ENCODE measurements at places on chromosomes 7 and 10.

GRCh38 chr10:13400196-13400965 lies 52.3 kb upstream of the SEPHS1 start:
- no peak for DNase-seq

GRCh38 chr10:88126699-88127098 lies 263.3 kb downstream of the PTEN start:
- DNase-seq, result no peak

DNA sequence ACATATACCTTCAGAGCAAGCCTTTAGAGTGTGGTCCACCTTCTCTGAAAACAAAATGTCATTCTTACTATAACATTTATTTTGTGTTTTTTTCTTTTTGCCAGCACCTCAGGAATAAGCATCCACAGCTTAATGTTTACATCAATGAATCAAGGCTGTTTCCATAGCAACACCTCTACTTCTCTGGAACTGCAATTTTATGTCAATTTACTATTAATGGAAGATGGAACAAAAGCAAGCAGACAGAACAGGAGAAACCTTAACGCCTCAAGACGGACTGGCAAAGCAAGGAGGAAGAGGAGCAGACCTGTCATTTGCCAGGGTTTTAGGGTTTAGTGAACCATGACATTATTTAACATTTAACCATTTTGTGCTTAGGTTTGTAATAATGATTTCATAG lies 63.1 kb downstream of the PRR15 start:
- DNase-seq, result no peak

DNA sequence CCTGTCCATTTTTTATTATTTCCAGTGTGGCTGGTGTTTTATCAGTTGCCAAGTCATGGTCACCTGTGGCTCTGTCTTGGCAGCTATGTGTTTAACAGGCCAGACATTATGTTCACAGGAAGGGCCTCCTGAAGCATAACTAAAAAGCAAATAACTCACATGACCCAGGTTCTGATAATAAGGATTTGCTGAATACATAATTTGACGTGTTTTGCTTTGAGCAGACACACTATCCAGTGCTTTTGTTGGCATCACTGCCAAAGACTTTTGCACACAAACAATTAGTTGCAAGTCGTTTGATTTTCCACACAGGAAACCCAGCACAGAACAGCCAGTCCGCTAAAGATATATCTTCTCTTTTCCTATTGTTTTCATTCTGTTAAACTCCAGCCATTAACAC lies 173.6 kb downstream of the ARL4A start:
- DNase-seq, result no peak

- DNase-seq, result no peak
Measured at GRCh38 chr7:50480797-50481196, 30.6 kb upstream of the FIGNL1 start.

GRCh38 chr10:87750817-87751216 lies 67.2 kb downstream of the ATAD1 start:
- no peak for DNase-seq
